ENCODE measurements at places on chromosomes 2 and 18. TPM values are rescaled to one million over a fixed set of nuclear protein-coding genes. Genes with fewer than 3 reads are reported as not detected.

- no peak for DNase-seq
Observed at GRCh38 chr2:12847694-12848575, 131.2 kb downstream of the TRIB2 start.

GRCh38 chr2:88735133-88735532 lies 43.7 kb downstream of the RPIA start:
- no peak for DNase-seq

DNA sequence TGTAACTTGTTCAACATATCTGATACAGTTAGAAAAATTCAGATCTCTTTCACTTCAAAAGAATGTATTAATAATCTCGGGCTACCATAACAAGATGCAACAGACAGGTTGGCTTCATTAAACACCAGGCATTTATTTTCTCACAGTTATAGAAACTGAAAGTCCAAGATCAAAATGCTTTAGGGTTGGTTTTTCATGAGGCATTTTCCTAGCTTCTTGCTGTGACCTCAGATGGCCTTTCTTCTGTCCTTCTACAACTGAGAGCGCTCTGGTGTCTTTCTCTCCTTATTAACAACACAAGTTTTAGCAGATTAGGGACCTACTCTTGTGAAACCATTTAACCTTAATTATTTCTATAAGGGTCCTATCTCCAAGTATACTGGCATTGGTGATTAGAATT lies 452.5 kb downstream of the ZNF804A start:
- no peak for DNase-seq

DNA sequence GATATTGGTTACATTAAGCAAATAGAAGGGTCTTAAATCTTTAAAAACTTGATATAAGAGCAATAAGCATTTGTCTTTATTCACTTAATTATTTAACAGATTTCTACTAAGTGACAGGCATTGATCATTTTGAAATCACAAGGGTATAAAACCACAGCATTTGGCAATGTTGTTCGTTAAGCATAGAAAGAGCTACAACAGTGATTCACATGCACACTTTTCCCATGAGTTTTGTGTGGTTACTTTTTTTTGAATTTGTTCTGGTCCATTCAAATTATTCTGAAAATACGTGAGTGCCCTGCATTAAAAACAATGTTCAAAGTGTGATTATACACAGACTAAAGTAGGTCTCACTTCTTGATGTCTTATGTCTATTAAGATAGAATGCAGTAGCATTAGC lies 52.2 kb downstream of the LYPD6B start:
- DNase-seq = no peak

DNA sequence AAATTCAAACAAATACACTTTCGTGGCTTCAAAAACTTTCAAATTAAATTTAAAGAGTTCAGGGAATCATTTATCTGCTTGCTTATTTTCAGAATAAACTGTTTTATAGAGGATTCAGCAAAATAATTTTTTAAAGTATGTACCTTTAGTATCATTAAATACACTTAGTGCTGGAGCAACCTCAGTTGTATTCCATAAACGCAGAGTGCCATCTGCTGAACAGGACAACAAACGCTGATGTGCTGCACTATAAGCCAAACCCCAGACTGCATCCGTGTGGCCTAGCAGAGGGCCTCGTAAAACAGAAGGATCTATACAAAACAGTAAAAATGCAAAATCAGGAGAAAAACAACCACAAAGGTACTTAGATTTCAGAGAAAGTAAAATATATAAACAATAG lies 108.6 kb downstream of the STRN start:
- DNase-seq = no peak

CCDC150 gene
- 2.0 TPM for total RNA-seq

PTPRN gene
- 0.12 TPM for total RNA-seq

DNA sequence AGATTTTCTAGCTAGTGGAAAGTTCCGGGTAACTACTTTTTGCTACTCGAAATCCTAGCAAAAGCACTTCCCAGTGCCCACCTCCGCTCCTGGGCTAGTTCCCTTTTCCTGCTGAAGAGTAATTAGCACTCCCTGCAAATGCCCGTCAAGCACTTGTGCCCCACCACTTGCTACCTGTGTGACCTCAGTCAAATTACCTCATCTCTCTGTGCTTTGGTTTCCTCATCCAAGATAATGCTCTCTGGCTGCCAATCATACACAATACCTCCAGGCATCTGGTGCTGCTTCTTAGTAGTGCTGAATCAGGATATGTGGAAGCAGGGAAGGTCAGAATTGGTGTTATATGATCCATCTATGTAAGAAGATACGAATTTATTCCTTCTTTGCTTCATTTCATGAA lies 102.1 kb upstream of the CDCA7 start:
- no peak for DNase-seq

GRCh38 chr2:223300326-223300725 lies 248.3 kb downstream of the KCNE4 start:
- no peak for DNase-seq

DNA sequence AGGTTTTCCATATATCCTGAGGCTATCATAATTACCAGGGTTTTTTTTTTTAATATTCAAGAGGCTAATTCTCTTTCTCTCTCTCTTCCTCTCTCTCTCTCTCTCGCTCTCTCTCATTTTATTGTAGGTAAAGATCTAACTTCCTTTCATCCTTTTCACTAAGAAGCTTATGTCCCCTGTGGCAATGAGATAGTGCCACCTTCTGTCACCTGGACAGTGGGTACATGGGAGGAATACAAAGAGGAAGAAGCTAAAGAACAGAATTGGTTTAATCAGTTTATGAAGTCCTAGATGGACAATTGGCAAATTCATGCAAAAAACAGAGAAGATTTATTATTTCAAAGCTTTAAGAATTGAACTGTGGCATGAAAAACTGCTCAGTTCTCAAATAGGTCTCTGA lies 1582.3 kb upstream of the TMEFF2 start:
- DNase-seq = no peak

DNA sequence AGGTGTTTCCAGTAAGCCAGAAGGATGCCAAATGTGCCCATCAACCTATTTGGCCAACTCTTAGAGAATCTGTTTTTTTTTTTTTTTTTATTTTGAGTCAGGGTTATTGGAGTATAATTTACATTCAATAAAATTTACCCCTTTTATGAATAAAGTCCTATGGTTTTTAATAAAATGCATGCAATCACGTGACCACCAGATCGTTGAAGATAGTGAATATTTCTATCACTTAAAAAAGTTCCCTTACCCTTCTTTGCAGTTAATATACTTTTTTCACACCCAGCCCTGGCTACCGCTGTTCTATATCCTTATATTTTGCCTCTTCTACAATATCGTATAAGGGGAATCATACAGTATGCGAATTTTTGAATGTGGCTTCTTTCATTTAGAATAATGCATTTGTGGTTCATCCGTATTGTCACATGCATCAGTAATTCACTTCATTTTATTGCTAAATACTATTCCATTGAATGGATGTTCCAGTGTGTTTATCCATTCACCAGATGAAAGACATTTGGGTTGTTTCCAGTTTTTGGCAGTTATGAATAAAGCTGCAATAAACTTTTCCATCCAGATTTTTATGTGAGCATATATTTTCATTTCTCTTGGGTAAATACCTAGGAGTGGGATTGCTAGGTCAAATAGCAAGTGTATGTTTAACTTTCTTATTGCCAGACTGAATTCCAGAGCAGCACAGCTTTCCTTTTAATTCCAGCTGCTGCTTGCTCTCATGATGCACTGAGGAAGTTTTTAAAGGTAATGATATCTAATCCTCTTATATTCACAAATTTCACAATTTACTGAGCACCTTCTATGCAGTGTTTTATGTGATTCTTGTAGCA lies 156.3 kb upstream of the NT5C1B start:
- DNase-seq = no peak

ZBTB14 gene
- 13.2 TPM for total RNA-seq

DNA sequence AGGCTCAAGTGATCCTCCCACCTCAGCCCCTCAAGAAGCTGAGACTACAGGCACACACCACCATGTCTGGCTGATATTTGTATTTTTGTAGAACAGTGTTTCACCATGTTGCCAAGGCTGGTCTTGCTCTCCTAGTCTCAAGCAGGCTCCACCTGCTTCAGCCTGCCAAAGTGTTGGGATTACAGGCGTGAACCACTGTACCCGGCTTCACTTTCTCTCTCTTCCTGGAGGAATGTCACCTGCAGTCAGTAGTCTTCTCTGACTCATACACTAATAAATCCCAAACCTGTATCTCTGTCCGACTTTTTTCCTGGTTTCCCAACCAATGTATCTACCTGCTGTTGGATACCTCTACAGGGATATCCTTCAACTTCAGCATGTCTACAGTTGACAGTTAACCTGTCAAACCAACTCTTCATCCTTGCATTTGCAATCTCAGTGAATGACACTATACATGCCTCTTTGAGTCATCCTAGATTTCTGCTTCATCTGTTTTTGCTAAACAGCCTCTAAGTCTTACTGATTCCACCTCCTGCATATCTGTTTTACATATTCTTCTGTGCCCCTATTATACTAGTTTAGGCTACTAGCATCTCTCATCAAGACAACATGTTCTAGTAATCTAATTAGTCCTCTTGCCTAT lies 54.5 kb downstream of the RBBP8 start:
- DNase-seq = no peak

AP1S3 gene
- total RNA-seq = 4.9 TPM

DNA sequence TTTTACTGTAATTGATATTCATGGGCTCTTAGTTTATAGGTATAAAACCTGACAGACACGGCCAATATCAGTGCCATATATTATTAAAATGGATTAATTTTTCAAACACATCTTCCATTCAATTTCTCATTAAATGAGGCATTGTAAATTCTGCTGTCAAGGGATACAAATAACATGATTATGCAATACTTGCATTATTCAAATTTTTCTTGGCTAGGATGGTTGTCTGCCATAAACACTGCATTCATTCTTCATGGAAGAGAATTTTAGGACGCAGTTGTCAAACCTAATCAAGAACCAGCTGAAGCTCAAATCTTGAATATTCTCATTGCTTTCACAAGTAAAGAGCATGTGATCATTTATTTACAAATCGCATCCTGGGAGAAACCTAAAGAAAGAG lies 255.6 kb downstream of the RDH14 start:
- no peak for DNase-seq

- DNase-seq = no peak
Observed at GRCh38 chr18:48949050-48949605, 1.6 kb downstream of the SMAD7 start.

GRCh38 chr2:46363535-46364170 lies 66.4 kb downstream of the EPAS1 start:
- DNase-seq = no peak

GRCh38 chr2:179344280-179344964 lies 79.8 kb upstream of the SESTD1 start:
- no peak for DNase-seq

DSG4 gene
- 0.63 TPM for total RNA-seq

- DNase-seq = no peak
Observed at GRCh38 chr2:219720956-219721355, 93.5 kb downstream of the SLC4A3 start.

DNA sequence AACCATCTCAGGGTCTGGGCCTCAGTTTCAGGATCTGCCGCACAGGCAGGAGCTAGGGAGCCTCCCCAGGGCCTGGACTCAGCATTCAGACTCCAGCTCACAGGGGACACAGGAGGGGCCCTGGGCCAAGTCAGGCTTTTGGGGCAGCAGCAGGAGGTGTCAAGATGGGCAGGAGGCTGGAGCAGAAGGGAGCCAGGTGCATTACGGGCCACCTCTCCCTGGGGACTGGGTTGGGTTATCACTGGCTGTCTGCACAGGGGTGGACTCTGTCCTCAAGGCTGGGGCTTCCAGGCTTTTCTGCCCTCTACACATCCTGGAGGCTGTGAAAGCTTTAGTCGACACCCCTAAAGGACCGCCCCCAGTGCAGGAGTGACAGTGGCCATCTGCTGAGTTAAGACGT lies 20.0 kb downstream of the AQP12A start:
- DNase-seq = no peak

DIS3L2 gene
- total RNA-seq = 28.7 TPM

DNA sequence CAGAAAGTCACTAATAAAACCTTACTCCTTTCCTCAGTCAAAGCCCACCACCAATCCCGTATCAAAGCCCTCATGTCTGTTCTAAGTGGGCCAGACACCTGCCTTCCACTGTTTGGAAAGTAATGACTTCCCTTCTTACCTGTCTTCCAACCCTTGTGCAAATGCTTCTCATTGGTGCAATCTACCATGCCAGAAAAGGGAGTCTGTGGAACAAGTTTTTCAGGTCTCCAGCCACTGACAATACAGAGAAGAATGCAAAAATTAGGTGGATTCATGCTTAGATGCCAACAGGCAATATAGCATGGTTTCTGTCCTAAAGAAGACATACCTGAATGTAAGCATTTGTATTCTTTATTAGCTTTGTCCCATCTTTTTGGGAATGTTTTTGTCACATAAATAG lies 1140.6 kb upstream of the LRRTM1 start:
- DNase-seq = no peak

DNA sequence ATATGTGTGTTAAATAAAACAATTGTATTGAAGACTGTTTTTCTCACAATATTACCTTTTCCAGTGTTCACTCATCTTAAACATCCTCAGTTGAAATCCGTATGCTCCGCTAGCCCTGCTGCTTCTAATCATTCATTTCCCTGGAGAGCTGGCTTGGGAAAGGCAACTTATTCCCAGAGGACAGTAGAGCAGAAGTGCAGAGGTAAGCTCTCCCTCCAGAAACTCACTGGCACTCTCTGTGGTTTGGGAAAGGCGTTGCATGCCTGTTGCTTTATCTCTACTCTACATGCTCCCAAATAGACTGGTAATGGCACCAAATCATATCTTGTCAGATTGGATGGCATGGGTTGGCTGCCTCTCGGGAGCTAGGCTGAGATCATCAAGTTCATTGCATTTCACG lies 117.1 kb upstream of the BOD1L2 start:
- no peak for DNase-seq

MZT2A gene
- total RNA-seq = 23.7 TPM

GRCh38 chr2:88563129-88563528 lies 64.1 kb downstream of the EIF2AK3 start:
- no peak for DNase-seq

DNA sequence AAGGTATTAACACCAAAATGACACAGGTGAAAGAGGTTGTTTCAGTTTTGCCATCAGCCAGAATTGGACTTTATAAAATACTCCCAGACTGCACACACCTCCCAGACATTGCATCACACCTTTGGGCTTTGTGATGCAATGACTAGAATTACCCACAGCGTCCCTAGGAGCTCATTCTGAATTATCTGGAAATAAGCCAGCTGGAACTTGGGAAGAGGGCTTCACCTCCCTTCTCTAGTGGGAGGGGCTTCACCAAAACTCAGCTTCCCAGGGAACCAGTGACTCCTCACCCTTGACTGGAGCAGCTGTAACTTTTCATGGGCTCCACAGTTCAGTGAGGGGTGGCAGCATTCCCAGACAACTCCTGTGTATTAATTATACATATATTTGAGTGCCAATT lies 83.1 kb upstream of the BZW1 start:
- DNase-seq = no peak

DNA sequence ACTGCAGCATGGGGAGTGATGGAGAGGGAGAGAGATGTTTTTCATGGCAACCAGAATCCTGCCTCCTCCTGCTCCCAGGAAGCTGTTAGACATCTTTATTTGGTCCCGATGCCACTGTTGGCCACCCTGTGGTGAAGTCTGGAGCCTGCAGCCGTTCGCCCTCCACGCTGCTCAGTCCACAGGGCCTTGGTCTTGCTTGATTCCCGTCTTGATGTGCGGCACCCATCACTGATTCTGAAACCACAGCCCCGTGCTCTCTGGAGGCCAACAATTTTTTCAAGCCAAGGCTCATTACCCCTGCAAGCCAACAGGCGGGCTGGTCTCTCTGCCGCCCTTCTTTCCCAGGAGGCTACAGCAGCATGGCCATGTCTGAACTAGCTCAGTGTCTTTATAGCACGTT lies 24.5 kb downstream of the SIGLEC15 start:
- DNase-seq = no peak

DGKD gene
- 26.8 TPM for total RNA-seq
